Astrocyte (in vitro differentiated cells and primary cell): ENCODE measurements at places on chromosomes 4 and X.

- no peak for DNase-seq
These were observed 7.9 kb downstream of the FGFRL1 start for GRCh38 chr4:1019320-1019719.

DNA sequence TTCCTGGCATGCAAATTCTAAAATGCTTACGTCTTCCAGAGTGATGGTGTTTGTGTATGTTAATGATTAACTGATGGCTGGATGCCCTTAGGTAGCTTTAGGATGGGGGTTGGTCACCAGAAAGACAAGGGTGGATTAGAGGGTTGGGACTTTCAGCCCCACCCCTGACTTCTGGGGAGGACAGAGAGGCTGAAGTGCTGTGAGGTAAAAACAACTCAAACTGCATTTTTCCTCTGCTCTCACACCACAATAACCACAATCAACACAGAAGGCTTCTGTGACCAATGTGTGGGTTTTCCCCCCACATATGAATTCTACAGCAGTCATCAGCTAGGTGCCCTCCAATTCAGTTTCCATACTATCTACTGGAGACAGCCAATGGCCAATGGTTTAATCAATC is 18.7 kb upstream of the DDIT4L start:
- DNase-seq = peak; percentile 12

GRCh38 chrX:96183843-96184242 is 500.8 kb upstream of the DIAPH2 start:
- DNase-seq = no peak

DNA sequence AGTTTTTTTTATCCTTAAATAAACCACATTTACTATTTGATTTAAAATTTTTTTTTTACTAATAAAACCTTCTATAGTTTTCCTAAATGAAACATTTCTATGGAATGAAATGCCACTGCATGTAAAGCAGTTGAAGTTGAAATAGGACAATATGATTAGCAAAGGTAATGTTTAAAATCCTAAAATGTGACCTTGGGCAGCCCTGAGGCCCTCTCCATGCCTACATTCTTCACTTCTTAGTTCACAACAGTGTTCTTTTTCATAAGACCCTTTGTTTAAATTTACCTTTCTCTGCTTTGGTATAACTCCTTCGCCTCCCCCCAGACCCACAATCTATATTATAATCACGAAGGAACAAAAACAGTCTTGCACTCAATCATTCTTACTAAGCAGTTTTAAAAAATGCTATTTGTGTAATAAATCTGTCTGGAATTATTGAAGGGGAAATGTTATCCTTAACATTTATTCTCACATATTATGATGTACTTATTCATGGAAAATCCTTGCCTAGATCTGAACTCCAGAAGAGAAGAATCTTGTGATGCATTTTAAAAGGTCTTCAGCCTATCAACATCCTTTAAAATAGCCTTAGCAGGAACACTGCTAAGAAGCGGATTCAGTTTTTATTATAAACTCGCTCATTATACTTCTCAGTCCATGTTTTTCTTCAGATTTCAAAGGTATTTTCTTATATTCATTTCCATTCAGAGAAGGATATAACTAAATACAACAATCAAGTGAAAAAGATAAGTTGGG is 124.6 kb upstream of the NAP1L5 start:
- no peak for DNase-seq

GRCh38 chrX:114717921-114718320 is 134.0 kb downstream of the HTR2C start:
- no peak for DNase-seq

- DNase-seq = no peak
These were observed 17.2 kb downstream of the RASGEF1B start for GRCh38 chr4:81454499-81454898.

DNA sequence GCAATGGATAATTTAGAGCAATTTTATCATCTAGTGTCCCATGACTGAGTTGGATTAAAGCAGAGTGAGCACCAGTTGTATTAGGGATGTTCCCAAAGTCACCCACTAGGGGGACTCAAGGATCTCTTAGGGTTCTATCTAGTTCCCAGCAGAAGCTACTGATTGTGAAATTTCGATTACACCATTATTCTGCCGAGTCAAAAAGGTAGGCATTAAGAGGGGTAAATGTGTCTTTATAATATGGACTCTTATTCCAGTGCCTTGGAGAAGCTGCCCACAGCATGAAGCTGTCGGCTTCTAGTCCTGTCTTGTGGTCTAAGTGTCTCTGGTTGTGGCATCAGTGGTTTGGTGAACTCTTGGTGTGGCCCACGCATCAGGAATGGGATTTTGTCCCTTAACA is 53.3 kb downstream of the RGS12 start:
- DNase-seq = peak; percentile 39

DNA sequence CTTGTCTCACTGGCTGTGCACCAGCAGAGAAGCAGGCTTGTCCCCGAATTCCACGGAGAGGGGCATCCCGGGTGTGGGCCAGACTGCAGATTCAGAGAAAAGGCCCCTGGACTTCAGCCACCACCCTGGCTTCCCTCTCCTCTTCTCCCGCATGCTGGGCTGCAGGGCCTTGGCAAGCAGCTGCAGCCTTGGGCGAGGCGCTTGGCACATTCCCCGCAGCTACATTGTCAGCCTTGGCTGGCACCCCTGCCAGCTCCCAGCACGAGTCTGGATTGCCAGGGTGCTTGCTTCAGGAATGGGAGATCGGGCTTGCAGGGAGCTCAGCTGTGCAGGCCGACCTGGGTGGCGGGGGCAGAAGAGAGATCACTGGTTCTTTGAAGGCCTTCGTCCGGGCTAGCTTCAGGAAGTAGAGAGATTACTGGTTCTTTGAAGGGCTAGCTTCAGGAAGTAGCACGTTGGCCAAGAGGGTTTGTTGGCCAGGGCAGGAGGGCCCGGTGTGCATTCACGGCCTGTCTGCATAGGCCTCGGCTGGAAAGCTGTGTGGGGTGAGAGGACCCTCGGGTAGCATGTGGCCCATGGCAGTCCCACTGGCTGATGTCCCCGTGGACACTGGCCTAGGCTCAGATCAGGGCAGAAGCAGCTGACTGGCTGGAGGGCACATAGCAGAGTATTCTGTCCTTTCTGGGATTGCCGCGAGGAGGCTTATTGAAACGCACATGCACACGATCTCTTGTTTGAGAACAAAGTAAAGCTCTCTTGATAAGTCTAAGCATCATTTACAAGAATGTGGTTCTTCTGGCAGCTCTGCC is 2.7 kb downstream of the ABCD1 start:
- no peak for DNase-seq

GRCh38 chr4:8665406-8666360 is 73.1 kb downstream of the CPZ start:
- no peak for DNase-seq
